ENCODE measurements at places on chromosomes 13 and 19.
A peak's percentile ranks its signal among the peaks of the same experiment; 100 is the strongest.

GRCh38 chr13:113365971-113366588 lies 2.1 kb upstream of the GRTP1 start:
- DNase-seq: no peak

DNA sequence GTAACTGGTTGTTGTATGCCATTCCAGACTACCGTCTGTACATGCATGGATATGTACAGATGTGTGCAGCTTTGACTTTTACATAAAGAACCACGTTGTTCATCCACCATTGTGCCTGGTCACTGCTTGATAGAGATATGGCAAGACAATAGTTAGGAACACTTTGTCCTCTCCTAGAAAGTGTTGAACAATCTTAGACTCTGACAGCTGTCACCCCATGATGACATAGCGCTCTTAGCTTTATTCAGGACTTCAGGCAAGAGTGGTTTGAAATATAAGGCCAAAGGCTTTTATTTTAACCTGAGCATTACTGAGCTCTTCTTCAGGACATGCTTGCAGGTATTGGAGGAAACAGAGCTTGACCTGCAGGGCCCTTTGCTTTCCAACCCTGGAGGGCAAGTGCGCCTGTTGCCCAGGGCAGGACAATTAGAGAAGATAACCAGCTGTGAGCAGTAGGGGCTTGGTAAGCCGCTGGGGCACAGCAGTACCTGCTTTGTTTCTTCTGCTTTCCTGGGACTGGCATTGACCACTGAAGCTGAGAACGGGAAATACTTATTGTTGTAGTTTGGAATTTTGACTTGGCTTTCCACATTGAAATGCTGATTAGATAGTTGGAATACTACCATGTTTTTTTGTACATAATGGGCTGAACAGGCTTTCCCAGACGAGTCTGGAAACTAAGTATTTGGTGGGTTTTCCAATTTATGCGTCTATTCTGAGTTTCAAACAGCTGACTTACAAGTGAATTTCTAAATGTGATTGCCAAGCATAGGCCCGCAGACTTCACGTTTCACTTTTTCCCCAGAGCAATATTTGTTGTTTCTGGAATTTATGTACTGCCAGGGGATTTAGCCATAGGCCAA lies 51.1 kb downstream of the GARRE1 start:
- no peak for DNase-seq

- DNase-seq: no peak
Observed at GRCh38 chr13:32330441-32330840, 15.1 kb downstream of the BRCA2 start.

- no peak for DNase-seq
Observed at GRCh38 chr13:22487932-22488331, 692.8 kb upstream of the SGCG start.

DNA sequence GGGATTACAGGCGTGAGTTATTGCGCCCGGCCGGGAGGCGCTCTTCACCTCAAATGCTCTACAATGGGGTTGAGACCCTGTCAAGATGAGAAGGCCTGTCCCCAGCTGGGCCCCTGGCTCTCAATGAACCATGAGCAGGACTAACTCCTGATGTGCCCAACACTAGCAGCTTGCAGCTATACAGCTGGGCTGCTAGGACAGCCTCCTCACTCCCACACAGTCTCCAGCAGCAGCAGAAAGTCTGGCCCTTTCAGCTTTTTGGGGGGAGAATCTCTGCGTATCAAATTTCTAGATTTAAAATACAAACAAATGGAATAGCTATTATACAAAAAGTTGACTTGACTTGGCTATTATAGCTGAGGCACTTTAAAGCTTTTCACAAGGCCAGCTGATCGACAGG lies 30.2 kb downstream of the TMTC4 start:
- no peak for DNase-seq

DNA sequence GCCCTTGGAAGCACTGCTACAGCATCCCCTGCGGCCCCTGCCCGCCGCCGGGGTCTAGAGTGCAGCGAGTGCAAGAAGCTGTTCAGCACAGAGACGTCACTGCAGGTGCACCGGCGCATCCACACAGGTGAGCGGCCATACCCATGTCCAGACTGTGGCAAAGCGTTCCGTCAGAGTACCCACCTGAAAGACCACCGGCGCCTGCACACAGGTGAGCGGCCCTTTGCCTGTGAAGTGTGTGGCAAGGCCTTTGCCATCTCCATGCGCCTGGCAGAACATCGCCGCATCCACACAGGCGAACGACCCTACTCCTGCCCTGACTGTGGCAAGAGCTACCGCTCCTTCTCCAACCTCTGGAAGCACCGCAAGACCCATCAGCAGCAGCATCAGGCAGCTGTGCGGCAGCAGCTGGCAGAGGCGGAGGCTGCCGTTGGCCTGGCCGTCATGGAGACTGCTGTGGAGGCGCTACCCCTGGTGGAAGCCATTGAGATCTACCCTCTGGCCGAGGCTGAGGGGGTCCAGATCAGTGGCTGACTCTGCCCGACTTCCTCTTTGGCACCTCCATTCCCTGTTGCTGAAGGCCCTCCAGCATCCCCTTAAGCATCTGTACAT lies 4.9 kb downstream of the ZNF574 start:
- DNase-seq: no peak

DNA sequence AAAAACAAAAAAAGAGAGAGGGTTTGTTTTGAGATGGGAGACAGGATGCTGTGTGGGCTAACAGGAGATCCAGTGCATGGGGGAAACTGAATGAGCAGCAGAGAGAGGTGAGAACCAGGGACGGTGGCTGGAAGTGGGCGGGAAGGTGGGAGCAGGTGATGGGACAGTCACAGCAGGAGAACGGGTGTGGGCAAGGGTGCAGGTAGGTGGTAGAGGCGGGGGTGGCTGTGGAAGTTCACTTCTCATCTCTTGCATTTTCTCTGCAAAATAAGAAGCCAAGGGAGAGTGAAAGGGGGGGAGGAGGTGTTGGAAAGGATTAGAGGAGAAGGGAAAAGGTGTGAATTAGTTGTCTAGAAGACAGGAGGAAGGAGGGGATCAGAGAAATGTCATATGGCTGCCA lies 21.9 kb downstream of the FBXO17 start:
- DNase-seq: no peak

- no peak for DNase-seq
Observed at GRCh38 chr13:74047931-74048600, 86.1 kb downstream of the KLF12 start.

DNA sequence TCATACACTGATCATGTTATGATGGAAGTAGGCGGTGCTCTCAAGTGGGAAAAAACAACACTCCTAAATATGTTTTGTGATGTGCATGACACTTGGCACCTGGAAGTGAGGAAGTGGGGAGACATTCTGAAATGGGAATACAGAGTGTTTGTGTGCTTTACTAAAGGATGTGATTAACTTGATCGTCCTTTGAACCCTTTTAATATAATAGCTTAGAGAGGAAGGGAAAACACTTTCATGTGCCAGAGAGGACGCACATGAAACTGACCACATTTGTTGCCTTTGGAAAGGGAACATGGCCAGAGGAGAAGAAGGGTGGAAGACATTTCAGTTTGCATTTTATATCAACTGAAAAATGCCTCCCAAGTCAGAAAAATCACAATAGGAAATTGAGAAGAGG lies 31.4 kb downstream of the SMAD9 start:
- DNase-seq: no peak

GRCh38 chr13:111131048-111131447 lies 15.9 kb downstream of the ARHGEF7 start:
- DNase-seq: no peak

DNA sequence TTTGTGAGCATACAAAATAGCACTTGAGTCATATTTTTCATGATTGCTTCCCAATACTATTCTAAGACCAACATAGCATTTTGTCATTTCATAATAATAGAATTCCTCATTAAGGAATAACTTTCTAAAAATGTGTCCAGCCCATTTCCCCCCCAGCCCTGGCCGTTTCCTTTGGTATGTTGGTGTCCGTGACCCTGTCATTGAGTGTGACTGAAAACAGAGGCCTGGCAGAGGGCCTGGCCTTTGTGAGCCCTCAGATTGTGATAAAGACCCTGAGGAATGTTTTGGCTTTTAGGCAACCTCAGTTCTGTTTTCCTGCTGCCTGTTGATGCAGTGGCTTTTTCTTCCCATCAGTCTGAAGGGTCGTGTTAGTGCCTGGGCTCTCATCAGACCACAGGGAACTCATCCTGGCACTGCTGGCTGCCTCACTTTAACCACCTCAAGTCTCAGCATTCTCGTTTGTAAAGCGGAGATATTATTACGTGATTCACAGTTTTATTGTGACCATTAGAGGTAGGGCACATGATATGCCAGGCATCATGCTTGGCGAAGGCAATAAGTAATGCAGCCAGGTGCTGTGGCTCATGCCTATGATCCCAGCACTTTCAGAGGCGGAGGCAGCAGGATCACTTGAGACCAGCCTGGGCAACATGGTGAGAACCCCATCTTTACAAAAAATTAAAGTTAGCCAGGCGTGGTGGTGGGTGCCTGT lies 13.8 kb downstream of the SPINT2 start:
- no peak for DNase-seq

GRCh38 chr19:10270180-10270615 lies 722 bp upstream of the ICAM1 start:
- DNase-seq: peak; percentile 43

DNA sequence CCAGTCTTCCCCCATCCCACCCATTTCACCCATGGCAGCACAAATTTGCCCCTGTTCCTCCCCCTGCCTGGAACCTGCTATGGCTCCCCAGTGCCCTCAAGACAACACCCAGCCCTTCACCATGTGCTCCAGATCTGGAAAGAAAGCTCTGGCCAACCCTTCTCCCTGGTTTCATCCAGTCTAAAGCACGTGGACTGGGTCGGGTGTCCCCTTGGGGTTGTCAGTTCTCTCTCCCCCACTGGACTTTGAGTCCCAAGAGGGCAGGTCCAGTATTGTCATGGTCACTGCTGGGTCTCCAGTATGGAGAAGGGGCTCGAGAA lies 19.6 kb upstream of the PNMA8B start:
- DNase-seq: no peak

DNA sequence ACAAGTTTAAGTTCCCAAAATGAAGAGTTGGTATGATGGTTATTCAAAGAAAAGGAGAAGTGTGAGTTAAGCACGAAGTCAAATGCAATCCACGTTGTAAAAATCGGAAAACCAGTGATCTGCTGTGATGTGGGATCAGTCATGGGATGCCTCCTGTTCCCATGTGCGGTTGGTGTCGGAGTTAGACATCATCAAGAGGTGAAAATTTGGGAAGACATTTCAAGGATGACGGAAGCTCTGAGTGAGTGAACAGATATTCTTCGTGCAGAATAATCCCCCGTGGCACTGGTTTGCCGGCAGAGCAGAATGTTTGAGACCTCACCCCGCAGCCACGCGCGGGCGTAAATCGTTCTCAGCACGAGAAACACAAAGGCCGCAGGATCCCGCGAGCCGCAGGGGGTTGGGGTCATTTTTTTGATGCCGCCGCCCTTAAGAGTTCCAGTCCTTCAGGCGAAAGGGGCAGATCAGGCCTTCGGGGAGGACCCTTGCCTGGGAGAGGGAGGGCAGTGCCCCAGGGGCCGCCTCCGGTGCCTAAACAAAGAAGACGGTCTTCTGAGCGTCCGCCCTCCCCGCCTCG lies 13.7 kb upstream of the SOX1 start:
- no peak for DNase-seq

DNA sequence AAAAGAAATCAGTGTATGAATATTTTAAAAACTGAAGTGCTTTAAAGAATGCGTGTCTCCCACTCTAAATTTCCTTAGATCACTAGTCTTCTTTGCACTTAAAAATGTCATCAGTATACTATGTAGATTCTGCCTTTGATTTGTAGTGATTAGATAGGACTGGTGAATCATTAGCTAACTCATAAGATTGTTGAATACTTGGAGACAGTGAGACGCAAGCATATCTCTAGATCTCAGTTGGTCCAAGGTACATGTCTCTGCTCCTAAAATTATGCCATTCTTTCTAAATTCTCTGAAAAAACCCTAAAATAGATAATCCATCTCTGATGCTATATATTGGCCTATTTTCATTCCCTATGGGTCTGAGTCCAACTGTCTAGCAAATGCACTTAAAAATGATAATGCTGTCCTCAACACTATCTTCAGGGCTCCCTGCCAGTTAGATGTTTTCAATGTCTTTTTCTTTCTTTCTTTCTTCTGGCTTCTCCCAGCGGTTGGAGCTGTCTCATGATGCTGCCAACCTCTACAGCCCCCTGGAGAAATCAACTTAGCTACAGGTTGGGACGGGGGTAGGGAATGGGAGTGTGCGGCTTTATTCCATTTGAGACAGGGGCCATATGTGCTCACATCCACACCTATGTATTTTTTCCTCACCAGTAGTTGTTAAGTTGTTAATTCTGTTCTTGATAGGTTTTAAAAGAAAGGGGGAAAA lies 301.0 kb downstream of the NDFIP2 start:
- DNase-seq: no peak

GRCh38 chr19:2726904-2727639 lies 5.9 kb upstream of the DIRAS1 start:
- DNase-seq: no peak

- peak; percentile 17 for DNase-seq
Observed at GRCh38 chr19:19405971-19406877, 749 bp downstream of the GATAD2A start.

- DNase-seq: no peak
Observed at GRCh38 chr13:110157718-110158117, 149.2 kb downstream of the COL4A1 start.

DNA sequence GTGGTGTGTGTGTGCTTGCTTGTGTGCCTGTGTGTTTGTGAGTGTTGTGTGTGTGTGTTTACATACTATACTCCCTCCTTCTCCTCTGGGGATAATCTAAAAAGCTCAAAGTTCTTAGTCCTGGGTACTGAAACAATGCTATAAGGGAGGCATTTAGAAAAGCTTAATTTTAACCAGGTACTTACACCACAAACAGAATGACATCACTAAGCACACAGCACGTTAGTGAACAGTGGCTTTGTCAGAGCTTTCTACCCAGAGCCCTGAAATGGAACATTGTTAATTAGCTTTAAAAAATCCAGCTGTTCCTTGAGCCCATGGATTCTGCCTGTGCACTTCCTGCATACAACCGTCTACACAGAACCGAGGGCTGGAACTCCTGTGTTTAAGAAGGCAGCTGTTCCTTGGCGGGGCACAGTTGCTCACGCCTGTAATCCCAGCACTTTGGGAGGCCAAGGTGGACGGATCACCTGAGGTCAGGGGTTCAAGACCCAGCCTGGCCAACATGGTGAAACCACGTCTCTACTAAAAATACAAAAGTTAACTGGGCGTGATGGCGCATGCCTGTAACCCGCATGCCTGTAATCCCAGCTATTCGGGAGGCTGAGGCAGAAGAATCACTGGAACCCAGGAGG lies 69.6 kb upstream of the RNF113B start:
- no peak for DNase-seq

GRCh38 chr19:39407660-39408391 lies 1.2 kb downstream of the ZFP36 start:
- peak; percentile 29 for DNase-seq
